Activated T-helper 9 cell treated with anti-CD3 and anti-CD28 coated beads, Interleukin-2, amount 50 U/mL, for 16 hours (primary cell): ENCODE measurements at places on chromosomes 7 and 10.

DNA sequence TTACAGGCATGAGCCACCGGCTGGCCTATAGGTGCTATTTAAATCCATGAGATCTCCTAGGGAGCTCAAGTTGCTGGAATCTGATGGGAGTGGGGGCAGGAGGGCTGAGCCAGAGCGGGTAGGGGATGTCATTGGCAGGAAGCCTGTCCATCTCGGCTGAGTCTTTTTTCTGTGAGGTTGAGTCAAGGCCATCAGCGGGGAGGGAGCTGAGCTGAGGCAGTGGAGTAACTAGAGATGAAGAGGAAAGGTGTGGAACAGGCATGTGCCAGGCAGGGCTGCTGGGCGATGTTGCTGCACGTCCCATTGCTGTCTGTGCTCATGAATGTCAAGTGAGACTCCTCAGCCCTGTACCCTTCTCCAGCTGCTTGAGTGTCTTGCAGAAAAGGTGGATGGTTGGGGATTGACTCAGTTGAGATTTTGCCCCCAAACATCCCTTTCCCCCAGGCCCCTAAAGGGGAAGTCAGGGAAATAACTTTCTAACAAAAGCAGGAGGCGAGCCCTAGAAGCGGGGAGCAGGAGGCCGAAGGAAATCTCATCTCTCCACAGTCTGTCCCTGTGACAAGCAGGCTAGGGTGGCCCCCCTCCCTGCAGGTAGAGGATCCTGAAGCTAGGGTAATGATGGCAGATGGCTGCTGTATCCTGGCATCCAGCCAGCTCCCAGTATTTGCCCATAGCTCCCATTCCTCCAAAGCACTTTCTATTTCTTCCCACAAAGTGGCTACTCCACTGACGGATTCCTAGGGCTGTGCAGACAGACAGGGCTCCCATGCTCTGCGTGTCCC, 5.4 kb downstream of the ATP6V1F start:
- no peak for DNase-seq

DNA sequence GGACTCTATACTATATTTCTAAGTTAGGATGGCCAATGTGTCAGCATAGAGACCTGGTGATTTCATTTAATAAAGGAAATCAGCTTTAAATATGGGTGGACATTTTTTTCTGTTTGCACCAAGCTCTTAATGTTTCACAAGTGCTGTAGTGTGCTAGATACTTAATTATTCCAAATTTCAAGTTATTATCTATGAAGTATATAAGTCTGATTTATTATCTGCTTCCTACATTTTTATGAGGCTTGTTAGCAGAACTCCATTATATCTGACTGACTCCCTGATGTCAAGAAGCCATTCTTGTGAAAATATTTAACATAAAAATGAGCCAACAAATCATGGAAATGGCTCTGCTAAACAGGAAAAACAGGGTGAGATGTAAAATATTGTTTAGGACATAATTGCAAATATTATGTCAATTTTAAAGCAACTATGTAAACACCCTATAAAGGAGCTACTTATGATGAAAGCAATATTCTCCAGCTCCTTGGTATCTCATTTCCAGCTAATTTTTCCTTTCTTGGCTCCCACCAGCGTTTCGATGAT, 1415.2 kb downstream of the GATA3 start:
- no peak for DNase-seq

- DNase-seq, result no peak
Measured at GRCh38 chr7:94067506-94067905, 63.4 kb upstream of the BET1 start.

GRCh38 chr10:1153805-1154351, 97.7 kb downstream of the WDR37 start:
- DNase-seq, result no peak

DNA sequence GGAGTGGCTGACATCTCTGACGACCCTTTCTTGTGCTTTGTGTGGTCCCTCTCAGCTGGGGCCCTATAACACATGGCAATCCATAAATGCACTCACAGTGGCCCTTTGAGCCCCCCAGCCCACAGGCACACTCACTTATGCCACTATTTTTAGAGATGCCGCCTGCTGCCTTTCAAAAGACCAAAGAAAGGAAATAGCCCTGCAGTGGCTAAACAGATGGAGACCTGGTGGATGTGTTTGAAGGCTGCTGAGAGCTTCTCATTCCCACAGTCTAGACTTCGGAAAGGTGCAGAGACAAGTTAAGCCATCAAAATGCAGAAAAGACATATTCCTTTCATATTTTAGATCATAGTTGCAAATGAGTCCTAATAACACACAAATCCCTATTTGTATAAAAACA, 42.0 kb upstream of the PDZD8 start:
- DNase-seq, result no peak

GRCh38 chr7:92697414-92697813, 107.2 kb upstream of the FAM133B start:
- DNase-seq, result no peak

DNA sequence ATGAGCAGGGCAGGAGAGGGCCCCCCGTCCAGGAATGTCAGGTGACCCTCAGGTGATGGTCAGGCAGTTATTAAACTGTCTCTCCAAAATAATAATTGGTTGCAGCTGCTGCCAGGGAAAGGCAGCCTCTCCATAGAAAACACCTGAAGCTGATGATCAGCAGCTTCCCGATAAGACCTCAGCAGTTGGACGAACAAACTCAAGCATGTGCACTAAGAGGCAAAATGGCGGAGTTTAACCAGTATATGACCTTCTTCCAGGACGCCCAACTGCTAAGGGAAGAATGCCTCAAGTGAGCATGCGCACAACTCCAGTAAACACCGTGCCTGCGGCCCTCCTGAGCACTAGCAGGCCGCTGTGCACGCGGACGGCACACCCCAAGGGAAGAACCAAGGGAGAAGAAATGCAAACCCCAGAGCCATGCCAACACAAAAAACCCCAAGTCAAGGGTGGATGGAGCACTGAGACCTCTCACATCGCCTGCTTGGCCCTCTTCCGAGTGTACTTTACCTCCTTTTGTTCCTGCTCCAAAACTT, 38.9 kb upstream of the ADARB2 start:
- no peak for DNase-seq

- DNase-seq, result no peak
Measured at GRCh38 chr10:107284187-107284586, 119.7 kb upstream of the SORCS1 start.

GRCh38 chr7:46672861-46673260, 751.8 kb upstream of the IGFBP3 start:
- no peak for DNase-seq

DNA sequence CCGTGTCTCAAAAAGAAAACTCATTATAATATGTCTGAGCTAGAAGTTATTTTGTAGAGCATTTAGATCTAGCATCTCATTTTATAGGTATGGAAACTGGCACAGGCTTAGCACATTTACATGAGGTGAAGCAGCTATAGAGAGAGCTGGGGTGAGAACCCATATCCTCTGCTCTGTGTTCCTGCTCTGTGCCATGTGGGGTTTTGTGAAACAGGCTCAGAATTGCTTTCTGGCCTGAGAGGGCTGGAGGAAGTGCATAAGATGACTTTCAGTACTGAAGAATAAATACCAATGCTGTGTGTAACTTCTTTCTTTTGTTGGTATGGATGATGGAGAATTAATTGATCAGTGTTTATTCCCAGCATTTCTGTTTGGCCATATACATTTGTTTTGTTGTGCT, 159.1 kb downstream of the LRRC4 start:
- no peak for DNase-seq

DNA sequence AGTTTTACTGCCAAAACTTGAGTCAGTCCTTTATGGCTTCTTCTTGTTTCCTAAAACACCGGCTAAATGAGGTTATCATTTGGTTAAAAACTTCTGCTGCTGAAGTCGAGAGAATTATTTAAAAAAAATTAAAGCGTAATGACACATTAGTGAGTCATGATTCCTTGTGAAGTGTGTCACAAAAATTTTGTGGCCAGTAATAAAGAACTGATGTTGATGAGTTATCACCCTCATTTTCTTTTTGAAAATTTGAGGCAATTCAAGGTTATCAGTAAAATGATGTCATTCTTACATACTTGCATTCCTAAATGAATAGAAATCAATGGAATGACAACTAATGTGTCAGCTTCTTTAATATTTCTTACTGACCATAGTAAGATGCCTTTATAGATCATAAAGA, 427.4 kb downstream of the SORCS3 start:
- DNase-seq, result no peak

- no peak for DNase-seq
Measured at GRCh38 chr10:110168601-110169481, 38.6 kb upstream of the MXI1 start.

- DNase-seq, result no peak
Measured at GRCh38 chr7:136549756-136550155, 318.7 kb upstream of the CHRM2 start.

DNA sequence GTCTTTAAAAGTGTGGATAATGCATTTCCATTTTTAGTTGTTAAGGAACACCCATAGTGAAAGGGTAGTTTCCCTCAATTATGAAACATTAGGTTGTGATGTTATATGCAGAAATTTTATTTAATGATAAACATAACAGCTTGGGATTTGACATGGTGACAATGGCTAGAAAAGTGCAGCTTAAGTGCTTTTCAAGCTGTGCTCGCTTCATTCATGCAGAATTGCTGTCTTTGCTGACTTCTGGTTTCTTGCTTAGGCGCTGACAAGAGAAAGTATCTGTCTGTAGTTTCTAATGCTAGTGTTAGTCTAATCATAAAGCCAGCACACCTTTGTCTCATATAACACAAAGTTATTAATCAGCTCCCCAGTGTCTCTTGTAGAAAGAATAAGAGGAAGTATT, 170.0 kb downstream of the ARL5B start:
- no peak for DNase-seq

DNA sequence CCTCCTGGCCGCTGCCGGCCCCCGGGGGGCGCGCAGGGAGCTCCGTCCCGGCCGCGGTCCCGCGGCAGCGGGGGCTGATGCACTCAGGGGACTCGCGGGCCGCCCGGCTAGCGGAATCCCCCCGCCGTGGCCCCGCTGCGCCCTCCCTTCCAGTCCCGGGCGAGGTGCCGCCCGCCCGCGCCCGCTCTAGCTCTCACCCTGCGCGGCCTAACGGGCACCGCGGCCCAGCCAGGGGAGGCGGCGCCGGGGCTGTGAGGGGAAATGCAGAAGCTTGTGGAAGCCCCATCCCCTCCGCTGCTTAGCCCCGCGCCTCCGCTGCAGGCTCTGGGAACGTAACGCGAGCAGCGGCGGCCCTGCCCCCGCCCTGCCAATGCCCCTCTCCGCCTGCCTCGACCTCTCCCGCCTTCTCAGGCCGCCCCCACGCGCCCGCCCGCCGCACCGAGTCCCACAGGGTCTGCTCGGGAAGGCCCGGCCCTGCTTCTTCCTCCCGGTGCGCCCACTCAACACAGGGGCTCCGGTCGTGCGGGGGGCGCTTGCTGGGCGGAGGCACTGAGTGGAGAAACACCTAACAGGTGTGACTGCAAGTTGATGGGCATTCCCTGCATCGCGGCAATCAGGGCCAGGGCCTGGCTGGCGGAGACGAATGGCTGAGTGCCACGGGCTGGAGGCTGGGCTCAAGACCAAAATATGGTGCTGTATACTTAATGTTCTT, 384 bp upstream of the TMEM229A start:
- no peak for DNase-seq

- no peak for DNase-seq
Measured at GRCh38 chr7:84697506-84697905, 489.4 kb downstream of the SEMA3D start.
